ENCODE measurements at places on chromosomes 13 and 19.

GRCh38 chr13:106417467-106418110, 117.9 kb downstream of the EFNB2 start:
- DNase-seq: no peak

DNA sequence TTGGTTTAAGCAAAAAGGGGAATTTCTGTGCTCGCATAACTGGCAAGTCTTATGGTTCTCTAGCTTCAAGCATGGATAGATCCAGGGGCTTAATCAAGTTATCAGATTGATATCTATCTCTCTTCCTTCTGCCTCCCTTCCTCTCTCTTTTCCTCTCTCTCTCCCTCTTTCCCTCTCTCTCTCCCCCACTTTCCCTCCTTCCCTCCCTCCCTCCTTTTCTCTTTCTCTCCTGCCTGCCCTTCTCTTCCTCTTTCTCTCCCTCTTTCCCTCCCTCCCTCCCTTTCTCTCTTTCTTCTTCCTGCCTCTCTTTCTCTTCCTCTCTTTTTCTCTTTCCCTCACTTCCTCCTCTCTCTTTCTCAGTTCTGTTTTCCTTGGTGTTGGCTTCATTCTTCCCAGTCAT, 195.8 kb downstream of the HS6ST3 start:
- DNase-seq: no peak

DNA sequence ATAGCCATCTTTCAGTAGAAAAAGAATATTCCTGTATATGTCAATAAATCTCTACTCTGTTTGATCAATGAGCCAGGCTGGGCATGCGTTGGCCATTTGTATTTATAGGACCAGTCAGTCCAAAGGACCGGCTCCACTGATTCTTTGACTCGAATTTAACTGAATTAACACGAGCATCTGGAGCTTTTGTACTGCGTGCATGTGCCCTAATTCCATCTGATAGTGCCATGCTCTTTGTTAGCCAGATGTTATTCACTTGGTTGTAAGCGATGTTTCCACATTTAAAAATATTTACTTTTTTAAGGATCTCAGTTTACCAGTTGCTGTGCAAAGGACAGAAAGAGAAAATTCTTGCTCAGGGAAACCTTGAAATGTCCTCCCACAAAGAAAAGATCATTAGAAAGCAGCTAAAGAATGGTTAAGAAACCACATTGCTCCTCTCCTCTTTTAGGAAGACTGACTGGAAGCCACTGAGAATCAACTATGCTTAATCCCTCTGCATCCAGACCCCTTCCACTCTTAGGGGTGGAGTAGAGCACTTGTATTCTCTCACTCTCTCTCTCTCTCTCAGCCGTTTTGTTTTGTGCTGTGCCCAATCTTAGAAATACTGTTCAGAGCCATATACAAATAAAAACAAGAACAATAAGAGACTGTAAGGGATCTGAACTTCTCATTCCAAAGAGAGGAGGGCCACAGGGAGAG, 165.8 kb downstream of the DCLK1 start:
- DNase-seq: no peak

- no peak for DNase-seq
These were observed 354.0 kb downstream of the SPRY2 start for GRCh38 chr13:79986890-79987289.

GRCh38 chr13:67877031-67877430, 646.9 kb upstream of the PCDH9 start:
- DNase-seq: no peak

DNA sequence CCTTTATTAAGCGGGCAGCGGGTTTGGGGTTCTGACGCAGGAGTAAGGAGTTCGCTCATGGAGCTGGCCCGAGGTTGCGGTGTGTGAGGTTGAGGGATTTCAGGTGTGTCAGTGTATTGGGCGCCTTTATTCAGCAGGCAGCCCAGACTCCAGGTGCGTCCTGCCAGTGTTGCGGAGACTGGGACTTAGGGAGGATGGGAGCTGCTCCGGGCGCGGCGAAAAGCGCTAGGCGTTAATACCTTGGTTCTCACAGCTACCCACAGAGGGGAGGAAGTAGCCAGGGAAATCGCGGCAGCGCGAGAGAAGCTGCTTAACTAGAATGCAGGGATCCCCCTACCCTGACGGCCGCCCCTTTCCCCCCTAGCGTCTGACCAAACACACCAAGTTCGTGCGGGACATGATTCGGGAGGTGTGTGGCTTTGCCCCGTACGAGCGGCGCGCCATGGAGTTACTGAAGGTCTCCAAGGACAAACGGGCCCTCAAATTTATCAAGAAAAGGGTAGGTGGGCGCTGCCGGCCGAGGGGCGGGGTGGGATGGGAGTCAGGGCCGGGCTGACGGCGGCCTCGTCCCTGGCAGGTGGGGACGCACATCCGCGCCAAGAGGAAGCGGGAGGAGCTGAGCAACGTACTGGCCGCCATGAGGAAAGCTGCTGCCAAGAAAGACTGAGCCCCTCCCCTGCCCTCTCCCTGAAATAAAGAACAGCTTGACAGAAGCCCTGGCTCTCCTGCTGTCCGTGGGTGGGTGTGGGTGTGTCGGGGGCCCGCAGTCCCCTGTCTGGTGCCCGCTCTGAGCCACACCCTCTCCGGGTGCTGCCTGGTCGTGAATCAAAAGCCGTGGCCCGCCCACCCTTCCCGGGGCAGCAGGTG, 1.1 kb downstream of the RPL36 start:
- DNase-seq: no peak

DNA sequence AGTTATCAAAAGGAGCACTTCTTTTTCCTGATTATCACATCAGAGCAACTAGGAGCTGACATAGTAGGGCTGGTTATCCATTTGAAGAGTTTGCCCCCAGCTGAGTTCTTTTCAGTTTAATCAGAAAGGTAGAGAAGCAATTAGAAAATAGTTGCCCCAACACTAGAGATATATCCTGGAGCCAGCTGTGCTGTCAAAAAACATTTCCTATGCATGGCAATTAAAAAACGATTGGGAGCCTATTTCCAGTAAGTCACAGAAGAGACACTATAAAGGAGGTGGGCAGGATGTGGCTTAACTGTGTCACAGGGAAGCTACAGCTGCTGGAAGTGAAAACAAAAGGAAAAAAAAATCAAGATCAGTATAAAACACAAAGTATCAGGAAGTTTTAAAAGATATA, 155.7 kb upstream of the SLITRK1 start:
- DNase-seq: no peak

DNA sequence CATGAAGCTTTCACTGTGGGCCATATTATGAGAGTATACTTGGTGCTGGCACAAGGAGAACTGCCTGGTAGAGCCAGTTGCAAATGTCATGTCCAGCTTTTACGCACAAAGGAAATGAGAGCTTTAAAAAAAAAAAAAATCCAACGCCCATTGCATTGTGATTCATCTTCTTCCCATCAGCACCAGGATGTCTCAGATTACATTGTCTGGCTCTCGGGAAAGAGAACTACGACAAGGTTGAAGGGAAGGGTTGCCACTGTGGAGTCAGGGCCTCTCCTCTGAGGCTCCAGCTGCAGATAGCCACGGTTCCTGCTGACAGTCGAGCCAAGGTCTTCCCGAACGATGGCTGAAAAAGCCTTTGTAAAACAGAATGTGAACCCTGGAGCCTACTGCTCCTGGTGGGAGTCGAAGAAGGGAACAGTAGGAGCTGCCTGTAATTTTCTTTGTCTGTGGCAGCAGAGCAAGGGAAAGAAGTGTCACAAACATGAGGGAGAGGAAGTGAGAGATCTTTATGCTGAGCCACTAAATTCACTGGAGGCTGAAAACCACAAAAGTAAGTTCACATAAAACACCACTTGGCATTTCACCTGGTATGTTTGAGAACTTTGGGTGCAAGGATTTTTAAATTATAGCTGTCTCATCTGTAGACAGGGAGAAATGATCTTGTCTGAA, 704.7 kb downstream of the DIAPH3 start:
- no peak for DNase-seq

DNA sequence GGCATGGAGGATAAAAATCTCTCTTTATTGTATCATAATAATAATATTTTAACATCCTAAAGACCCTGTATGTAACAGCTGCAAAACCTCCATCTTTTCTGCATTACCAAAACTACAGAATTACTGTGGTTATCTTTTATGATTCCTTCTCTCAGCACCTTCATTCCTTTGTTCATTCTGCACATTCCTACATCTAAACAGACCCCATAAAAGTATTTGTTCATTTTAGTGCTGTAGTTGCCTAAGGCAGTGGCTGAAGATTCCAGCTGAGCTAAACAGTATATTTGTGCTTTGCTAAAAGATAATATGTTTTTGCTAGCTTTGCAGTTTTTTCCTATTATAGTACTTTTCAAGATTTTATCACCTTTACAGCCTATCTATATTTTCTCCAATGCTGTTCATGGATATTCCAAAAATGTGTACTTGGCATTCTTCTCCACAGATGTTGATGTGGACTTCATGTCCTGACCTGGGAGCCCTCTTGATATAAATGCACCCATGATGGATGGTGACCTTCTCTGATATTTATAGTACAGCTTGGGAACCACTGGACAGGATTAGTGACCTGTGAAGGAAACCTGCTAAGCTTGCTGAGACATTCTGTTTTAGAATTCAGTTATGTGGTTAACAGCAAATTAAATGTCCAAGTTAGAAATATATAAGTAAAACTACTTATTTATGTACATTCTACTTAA, 2832.9 kb upstream of the PCDH20 start:
- DNase-seq: no peak

GRCh38 chr19:2186071-2186846, 22.5 kb downstream of the DOT1L start:
- no peak for DNase-seq

DNA sequence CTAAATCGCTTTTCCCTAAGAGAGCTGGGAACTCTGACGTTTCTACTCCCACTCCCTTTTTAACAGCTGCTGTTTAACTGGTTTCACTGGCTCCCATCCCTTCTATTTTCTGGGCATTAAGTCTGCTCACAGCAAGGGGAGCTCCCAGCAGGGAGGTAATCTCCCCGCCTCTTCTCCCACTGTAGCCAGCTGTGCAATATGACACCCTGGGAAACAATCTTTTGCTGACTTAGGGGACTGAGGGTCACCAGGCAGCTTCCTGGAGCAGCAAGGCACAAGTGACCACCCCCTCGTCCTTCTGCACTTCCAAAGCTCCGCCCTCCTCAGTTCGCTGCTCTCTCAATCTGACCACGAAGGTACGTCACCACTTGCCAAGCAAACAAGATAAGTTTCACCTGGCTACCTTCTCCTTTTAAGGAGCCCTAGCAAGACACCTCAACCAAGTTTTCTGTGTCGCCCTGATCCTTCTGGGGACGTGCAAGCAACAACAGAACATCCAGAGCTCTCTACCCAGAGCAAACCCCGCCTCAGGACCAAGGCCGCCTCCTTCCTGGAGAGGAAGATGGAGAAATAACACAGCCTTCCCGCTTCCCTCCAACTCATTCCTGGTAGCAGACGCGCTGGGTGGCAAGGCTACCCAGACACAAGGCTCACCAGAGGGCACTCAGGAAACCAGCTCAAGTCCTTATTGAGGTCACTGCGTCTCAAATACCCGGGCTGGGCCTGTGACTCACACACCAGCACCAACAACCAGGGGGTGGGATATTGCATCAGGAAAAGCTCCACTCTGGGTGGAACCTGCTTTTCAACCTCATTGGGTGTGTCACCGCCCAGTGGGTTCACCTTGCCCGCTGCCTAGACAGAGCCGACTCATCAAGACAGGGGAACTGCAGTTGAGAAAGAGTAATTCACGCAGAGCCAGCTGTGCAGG, 92.4 kb downstream of the STK24 start:
- DNase-seq: no peak

GRCh38 chr13:23610966-23611491, 40.8 kb downstream of the TNFRSF19 start:
- no peak for DNase-seq

GRCh38 chr13:80166352-80166751, 174.6 kb downstream of the SPRY2 start:
- DNase-seq: no peak

- no peak for DNase-seq
These were observed 7.5 kb downstream of the PLA2G4C start for GRCh38 chr19:48102870-48103751.

DNA sequence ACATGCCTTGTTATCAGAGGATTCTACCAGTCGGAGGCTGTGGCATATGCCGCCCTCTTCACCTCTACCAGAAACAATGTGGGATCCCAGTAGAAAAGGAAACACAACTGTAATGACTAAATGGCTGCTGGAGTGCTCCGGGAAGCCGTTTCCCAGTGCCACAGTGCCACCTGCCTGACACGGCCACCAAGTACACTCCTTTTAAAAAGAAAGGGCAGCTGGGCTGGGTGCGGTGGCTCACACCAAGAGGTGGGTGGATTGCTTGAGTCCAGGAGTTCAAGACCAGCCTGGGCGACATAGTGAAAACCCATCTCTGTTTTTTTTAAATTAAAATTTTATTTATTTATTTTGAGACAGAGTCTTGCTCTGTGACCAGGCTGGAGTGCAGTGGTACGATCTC, 67.3 kb downstream of the TRPM4 start:
- DNase-seq: no peak

DNA sequence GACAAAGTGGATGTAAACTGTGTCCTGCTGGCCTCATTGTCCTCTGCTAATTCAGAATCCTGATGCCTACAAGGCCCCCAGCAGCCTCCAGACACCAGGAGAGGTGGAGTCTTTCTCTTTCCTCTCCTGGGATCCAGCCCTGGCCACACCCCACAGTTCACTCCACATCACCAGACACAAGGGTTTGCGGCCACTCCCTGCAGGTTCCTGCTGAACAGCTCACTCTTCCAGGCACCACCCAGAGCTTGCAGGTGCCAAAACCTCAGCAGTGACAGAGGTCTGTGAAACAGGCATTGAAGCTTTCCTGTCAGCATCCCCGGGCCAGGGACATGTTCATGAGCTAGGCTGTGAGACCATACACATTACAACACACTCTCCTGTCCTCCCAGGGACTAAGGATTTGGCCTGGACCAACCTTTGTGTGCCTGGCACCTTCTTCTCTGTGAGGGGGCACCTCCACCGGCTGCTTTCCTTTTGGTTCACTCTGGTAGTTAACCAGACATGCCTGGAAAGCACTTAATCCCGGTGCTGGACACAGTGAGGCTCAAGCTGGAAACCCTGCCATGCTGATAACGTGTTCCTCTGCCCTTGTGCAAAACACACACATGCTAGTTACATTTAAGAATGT, 11.1 kb upstream of the ATP12A start:
- DNase-seq: no peak

GRCh38 chr19:30391052-30391451, 18.9 kb downstream of the ZNF536 start:
- peak; percentile 71 for DNase-seq

DNA sequence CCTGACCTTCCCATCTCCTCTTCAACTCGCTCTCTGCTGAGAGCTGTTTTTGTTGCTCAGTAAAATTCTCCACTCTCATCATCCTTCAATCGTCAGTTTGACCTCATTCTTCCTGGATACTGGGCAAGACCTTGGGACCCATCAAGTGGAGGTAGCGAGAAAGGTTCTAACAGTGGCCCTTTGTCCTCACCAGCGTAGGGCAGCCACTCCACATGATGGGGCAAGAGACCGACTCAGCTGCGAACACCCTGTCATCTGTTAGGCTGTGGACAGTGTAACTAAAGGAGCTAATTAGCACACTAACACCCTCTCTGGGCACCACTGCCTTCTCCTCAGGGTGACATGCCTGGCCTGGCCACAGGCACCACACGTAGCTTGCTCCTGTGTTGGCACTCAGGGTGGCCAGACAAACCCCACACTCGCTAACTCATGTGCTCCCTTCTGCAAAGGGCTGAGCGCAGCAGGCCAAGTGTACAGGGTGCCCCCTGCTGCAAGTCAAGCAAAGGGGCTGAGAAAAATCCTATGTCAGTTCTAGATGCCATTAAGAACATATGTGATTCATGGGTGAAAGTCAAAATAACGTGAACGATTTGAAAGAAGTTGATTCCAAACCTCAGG, 1216.0 kb downstream of the SLITRK5 start:
- DNase-seq: no peak

Measured in vagina (tissue), 2 donors.